ENCODE measurements at places on chromosomes 7 and 10.

- no peak for DNase-seq
These were observed 37.6 kb downstream of the WBP1L start for GRCh38 chr10:102781090-102781920.

- DNase-seq, result no peak
These were observed 1.7 kb upstream of the CDH23 start for GRCh38 chr10:71394926-71395562.

DNA sequence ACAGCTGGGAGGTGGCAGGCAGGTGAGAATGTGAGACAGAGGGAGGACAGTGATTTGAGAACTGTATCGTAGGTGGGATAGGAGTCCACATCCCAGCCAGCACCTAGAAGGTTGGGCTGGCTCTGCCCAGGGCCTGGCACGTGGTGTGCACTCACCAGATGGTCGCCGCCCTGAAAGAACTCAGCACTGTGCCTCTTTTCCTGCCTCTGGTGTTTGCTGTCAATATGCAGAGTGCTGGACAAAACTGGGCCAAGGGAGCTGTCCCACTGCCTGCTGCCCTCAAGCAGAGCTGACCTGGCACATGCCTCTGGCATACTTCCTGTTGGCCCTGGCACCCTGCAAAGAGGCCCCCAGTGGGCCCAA, 36.8 kb downstream of the CHST3 start:
- DNase-seq, result no peak

GRCh38 chr7:40298421-40298820, 163.6 kb downstream of the SUGCT start:
- DNase-seq, result no peak

GRCh38 chr10:132399117-132400035, 2.4 kb downstream of the PWWP2B start:
- DNase-seq, result no peak

DNA sequence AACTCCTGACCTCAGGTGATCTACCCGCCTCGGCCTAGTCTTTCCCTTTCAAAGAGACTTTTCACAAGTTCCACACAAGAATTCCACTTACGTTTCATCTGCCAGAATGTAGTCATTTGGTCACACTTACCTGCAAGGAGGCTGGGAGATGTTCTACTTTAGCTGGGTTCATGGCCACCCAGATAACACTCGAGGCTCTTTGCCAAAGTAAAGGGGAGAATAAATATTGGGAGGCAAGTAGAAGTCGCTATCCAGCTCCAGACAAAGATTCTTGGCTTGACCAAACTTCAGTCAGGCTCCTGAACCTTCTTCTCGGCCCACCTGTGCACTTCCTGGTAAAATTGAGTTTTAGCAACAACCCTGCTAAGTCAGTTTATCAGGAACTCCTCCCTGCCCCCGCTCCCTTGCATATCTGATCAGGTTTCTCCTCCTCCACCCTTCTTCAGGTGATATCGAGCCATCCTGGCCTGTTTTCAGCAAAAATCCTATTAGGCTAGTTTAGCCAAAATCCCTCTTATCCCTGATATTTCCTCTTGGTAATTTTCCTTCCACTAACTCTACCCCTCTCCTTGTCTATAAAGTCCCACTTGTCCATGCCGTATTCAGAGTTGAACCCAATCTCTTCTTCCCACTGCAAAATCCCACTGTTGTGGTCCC, 25.1 kb upstream of the SAMD8 start:
- no peak for DNase-seq

GRCh38 chr7:87886875-87887274, 10.6 kb downstream of the DBF4 start:
- peak; percentile 41 for DNase-seq

DNA sequence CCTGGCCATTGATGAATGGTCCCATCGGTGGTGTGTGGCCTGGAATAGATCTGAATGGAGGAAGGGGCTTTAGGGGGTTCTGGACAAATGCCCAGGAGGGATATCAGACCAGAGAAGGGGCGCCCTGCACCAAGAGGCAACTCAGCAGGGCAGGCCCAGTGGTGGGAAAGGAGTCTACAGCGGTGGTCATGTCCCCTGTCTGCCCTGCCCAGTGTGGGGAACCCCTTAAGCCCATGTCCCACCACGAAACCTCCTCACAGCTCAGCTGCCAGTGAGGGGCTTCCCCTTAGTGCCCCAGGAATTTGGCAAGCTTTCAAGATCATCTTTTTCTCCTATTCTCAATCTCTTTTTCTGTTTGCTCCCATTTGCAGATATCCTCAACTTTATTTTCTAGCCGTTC, 14.1 kb upstream of the CCSER2 start:
- no peak for DNase-seq

GRCh38 chr10:78756604-78757343, 312.0 kb upstream of the ZMIZ1 start:
- peak; percentile 83 for DNase-seq

- no peak for DNase-seq
These were observed 2.7 kb upstream of the PRXL2A start for GRCh38 chr10:80405626-80406025.
